Fibroblast of villous mesenchyme (primary cell): ENCODE measurements at places on chromosomes 5 and 9. TPM values are rescaled to one million over a fixed set of nuclear protein-coding genes. Genes with fewer than 3 reads are reported as not detected.

The DBH gene
- total RNA-seq = not detected in 2 replicates

The IFNA13 gene
- not detected in 2 replicates for total RNA-seq

The JAK2 gene
- total RNA-seq = 11.6 and 13.4 TPM in 2 replicates

The UHRF2 gene
- total RNA-seq = 46.4 and 54.0 TPM in 2 replicates

The LHFPL2 gene
- total RNA-seq = 35.0 and 44.1 TPM in 2 replicates

The MVB12B gene
- 3.5 and 4.8 TPM in 2 replicates for total RNA-seq

The AQP7 gene
- not detected in 2 replicates for total RNA-seq

The CCDC192 gene
- total RNA-seq = not detected in 2 replicates

The ARL14EPL gene
- total RNA-seq = not detected in 2 replicates

The GARIN3 gene
- total RNA-seq = not detected in 2 replicates

The SPARC gene
- total RNA-seq = 1,969 and 2,230 TPM in 2 replicates
